ENCODE measurements at places on chromosomes 6 and 20.

DNA sequence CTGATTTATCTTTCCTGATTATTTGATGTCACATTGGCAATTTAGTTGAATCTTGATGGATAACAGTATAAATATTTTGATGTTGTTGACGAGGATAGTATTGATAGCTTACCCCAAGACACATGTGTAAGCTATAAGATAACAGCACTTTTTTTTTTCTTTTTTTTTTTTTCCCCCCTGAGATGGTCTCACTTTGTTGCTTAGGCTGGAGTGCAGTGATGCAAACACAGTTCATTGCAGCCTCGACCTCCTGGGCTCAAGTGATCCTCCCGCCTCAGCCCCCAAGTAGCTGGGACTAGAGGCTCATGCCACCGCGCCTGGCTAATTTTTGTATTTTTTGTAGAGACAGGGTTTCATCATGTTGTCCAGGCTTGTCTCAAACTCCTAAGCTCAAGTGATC lies 21.8 kb downstream of the MYO6 start:
- DNase-seq: no peak

GRCh38 chr6:150150821-150151646 lies 8.2 kb downstream of the PPP1R14C start:
- DNase-seq: no peak

DNA sequence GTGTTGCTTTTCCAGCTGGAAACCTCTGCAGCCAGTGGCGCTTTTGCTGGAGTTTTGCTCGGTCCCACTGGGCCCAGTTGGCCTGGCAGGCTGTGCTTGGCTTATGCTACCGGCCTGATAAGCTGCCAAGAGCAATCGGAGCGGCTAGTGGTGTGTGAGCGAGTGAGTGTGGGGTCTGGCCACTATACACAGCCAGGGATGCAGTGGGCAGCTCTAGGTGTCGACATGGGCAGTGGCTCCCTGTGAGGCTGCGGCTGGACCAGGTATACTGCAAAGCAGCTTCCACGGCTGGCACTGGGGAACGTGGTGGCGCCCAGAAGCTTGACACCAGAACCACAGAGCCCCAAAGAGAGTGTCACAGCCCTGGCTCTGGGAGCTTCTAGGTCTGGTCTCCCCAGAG lies 996.5 kb downstream of the GRIK2 start:
- DNase-seq: no peak

GRCh38 chr6:101730954-101731353 lies 337.4 kb downstream of the GRIK2 start:
- DNase-seq: no peak

- peak; percentile 21 for DNase-seq
Measured at GRCh38 chr20:52054123-52054522, 137.5 kb downstream of the ZFP64 start.

GRCh38 chr20:44402391-44403193 lies 47.1 kb downstream of the HNF4A start:
- no peak for DNase-seq

DNA sequence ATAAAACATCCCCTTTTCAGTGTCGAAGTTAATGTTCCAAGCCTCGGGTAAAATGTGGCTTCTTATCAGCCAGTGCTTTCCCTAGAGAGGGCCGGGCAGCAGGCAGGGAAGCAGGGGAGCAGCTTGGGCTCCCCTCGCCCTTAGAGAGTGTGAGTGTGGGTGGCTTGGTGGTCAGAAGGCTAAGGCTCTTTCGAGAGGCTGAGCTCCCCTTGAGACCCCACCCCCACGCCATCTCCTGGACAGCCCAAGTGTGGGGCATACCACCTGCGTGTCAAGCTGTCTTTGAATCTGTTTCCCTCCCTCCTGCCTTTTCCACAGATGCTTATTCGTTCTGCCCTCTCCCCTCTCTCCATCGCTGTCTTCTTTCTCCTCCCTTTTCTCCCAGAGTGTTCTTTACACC lies 95.1 kb upstream of the FOXP4 start:
- no peak for DNase-seq

DNA sequence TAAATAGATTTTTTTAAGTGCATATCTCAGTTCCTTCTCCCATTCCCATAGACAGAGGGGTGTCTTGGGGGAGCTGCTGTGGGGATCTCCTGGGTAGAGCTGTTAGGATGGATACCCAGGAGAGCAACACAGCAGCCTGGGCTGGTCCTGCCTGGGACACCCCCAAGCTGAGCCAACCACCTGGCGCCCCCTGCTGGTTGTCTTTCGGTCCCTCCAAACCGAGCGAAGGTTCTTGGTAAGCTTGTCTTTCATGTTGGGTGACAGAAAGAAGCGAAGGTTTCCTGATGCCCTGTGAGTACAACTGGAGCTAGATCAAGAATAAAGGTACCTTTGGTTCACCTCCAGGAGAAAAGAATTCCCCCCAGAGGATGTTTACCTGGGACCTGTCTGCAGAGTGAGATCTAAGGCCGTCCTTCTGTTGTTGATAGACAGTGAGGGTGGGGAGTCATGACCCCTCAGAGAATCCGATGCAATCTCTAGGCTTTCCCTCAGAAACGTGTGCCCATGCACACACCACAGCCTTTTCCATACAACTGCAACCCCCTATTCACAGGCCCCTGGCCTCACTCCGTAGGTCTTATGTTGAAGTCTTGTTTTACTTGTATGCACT lies 50.8 kb downstream of the SNX9 start:
- DNase-seq: peak; percentile 76

- no peak for DNase-seq
Measured at GRCh38 chr20:62697468-62697912, 11.1 kb upstream of the NTSR1 start.

DNA sequence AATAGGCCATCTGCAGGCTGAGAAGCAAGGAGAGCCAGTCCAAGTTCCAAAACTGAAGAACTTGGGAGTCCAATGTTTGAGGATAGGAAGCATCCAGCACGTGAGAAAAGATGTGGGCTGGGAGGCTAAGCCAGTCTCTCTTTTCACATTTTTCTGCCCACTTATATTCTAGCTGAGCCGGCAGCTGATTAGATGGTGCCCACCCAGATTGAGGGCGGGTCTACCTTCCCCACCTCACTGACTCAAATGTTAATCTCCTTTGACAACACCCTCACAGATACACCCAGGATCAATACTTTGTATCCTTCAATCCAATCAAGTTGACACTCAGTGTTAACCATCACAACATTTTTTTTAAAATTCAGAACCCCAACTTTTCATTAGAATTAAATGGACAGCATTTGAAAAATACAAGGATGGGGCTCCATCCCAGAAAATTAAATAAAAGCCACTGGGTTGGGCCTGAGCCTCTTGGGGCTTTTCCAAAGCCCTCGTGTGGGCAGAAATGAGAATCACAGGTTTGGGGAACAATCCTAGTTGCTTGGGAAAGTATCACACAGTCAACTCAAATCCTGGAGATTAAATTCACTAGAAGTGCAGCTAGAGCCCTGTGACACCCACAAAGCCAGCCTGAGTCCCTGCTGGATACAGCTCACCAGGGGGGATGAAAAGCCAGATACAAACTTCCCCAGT lies 2.2 kb downstream of the CLDN20 start:
- no peak for DNase-seq

DNA sequence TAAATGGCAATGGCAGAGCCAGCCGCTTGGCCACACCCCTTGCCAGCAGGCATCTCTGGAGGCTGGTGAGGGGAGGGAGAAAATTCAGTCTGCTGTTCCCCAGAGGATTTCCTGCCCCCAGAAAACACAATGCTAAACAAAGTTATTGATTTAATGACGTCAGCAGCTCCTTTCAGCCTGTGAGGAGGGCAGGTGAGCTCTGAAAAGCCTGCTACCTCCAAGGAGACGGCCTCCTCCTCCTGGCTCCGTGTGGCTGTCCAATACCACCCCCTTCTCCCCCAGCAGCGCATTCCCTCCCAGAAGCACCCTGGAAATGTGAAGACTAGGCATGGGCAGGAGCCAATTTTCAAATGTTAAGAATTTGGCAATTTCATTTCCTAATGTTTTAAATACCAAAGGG lies 393.1 kb downstream of the ZFAND3 start:
- DNase-seq: no peak

- no peak for DNase-seq
Measured at GRCh38 chr20:38872036-38872435, 54.2 kb upstream of the FAM83D start.

DNA sequence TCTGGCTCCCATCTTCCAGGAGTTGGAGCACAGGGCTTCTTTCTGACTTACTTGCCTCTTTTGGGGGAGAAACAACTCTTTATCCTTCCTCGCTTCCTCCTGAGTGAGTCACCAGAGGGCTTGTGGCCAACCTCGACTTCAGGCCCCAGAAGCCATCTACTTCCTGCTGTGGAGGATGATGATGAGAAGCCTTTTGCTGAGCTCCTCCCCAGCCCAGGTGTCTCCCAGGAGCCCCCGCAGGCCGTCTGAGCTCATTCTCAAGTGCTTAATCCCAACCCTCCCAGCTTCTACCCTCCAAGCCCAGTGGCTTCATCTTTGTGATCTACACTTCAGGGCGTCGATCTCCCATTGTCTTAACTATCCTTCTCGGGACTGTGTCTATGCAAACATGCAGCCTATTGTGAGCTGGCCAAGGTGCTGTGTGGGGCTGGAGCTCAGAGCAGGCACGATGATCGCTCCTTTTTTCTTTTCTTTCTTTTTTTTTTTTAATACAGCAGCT lies 27.9 kb downstream of the SDCBP2 start:
- peak; percentile 53 for DNase-seq

- peak; percentile 48 for DNase-seq
Measured at GRCh38 chr6:36593569-36594028, 563 bp upstream of the SRSF3 start.

DNA sequence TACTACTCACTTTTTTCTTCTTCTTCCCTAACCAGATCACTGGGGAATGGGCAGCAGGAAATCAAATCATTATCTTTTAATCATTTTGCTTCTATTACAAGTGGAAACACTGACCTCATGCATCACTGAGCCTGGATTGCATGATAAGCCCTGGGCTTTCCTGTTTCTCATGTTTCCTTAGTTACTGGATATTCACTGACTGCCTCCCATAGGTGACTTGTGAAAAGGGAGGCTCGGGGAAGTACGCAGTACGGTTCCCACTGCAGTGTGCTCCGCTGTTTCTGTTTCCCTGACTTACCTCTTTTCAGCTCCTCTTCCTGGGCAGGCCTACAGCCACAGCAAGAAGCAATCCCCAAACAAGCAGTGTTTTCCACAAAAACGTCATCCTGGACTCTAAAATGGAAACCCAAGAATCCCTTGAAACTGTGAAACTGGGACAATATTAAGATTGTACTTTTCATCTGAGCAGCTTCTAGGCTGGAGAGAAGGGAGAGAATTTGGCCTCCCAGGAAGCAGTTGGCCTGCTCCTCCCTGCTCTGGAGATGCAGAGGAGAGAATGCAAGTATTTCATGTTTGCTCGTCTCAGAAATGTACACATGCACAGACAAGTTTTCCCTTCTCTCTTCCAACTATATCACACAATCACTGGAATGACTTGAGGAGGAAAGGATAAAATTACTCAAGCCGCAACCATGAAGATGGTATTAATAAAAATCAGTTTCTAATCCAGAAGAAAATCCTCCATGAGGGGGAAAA lies 13.1 kb downstream of the BTNL2 start:
- DNase-seq: no peak

- peak; percentile 62 for DNase-seq
Measured at GRCh38 chr6:30568245-30568644, 3.0 kb upstream of the ABCF1 start.

DNA sequence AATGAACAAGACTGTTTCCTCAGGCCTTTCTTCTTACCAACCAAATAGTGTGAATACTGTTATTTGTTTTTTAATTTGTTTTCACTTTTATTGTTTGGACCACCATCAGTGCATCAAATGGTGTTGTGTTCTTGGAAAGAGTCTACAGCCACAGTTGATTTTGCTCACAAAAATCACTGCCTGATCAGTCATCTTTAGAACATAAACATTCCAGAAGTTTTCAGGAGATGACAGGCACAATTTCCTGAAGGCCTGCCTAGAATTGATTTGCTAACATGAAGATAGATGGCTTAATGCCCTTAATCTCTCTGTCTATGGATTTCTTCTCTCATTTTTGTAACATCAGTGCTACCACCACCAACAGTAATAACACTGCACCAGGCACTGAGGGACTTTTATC lies 13.5 kb downstream of the IL22RA2 start:
- no peak for DNase-seq

DNA sequence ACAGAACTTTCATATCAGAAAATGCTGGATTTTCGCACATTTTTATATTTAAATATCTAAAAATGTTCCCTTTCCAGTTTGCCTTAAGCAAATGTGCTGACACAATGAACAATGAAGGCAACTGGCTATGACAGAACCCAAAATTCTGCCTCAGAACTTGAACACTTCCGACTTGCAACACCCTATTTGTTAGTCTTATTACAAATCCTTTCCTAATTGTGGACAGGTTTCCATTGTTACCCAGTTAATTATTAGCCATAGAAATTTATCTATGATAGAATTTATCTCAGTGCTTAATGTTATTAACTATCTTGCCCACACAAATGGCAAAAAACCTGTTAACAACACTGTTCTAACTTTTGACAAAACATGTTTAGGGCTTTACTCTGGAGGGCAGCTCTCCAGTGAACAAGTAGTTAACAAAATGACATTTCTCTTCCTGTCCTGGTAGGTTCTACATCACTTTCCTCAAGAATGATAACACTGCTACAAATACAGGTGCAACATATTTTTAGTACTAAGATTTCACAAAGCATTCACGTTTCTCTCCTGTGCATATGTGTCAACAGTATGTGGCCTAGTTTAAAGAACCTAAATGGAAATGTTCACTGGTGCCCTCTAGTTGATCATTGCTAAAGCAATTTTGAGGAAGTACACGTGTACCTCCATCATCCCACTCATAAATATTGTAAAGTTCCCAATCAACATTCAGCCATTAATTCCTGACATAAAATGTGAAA lies 58.4 kb downstream of the HIVEP2 start:
- peak; percentile 58 for DNase-seq

DNA sequence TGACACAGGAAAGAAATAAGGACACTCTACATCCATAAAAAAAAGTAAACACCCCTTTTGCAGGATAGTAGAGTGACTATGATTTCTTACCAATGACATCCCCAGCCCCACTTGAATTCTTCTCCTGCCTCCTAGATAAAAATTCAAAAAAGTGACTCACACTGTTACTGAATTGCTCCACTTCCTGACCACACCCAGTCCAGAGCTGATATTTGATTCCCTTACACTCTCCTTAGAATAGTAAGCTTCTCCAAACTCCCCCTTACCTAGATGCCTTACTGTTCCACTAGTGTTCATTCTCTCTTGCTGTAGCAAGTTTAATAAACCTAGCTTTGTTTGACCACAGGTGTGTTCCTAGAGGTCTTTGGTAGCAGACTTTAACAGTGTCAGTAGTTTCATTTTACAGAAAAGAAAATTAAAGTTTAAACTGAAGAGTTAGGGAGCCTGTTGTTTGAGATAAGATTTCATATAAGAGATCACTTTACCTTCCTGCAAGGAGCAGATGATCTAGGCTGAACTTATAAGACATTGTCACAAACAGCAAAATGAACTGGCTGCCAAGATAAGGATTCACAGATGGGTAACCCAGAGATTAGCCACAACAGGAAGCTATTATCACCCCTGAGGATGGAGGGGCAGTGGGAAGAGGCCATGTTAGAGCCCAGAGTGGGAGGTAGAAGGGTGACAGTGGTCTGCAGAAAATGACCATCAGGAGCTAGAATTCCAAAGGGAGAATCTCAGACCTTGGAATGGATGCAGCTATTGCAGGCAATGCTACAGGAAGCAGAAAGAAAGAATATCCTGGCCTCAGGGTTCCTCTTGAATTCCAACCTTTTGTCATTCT lies 28.4 kb upstream of the BTN3A2 start:
- no peak for DNase-seq

- no peak for DNase-seq
Measured at GRCh38 chr6:2085657-2086056, 159.7 kb downstream of the GMDS start.
